ENCODE measurements at places on chromosomes 2 and 18.

DNA sequence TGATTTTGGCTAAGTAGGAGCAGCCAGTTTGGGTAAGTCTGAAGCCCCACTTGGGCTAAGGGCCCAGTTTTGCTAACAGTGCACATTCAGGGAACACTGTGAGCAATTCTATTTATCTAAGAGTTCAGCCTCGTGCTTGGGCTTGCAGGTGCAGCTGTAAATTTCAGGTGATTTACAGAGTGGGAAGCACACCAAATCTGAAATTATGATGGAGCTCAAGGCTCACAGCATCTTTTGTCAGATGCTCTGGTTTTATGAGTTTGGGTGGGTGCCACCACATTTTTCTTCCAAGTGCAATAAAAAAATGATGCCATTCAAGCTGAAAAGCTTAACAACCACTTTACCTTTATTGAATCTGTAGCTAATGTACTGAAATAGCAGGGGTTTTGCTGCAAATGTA, 671.2 kb downstream of the LRRTM4 start:
- DNase-seq: no peak

DNA sequence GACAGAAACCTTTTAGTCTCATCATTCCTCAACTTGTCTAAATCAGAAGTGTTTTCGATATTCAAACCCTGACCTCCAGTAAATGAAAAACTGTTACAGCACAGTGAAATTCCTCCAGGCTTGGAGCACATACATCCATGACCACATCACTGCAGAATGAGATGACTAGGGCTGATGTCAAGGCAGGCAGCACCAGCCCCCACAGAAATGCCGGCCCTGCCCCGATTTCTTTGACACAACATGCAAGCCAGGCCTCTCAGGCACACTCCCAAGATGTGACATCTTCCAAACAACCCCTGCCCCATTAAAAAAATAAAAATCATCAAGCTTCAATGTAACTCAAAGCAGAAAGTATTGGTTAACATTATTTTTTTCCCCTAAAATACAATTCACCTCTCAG, 103.3 kb downstream of the CTAGE1 start:
- DNase-seq: no peak

- no peak for DNase-seq
These were observed 371.3 kb downstream of the RNF144A start for GRCh38 chr2:7288484-7288883.

DNA sequence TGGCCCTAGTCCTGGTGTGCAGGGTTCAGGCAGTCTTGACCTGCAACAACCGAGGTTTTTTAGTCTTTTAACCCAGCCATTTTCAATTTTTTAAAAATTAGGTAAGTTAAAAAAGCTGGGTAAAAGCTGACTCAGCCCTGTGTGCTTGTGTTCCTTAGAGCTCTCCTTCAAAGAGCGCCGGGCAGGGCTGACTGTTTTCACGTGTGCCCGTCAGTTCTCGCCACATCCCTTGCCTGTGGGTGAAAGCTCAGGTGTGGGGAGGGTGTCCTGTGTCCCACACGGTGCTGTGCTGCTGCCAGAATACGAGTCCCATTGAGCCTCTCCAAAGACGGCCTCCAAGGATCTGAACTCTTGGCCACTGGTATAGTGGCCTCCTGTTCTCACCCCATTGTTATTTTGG, 5.3 kb upstream of the ANO7 start:
- DNase-seq: no peak

- DNase-seq: no peak
These were observed 324.1 kb upstream of the THUMPD2 start for GRCh38 chr2:40103163-40103562.

Measured in globus pallidus (tissue), 1 donor.